Activated naive CD8-positive, alpha-beta T cell treated with anti-CD3 and anti-CD28 coated beads, Interleukin-2, amount 10 ng/mL, durations not matched to agents 7 days and 5 days (primary cell): ENCODE measurements at places on chromosomes 7 and 10. TPM values are rescaled to one million over a fixed set of nuclear protein-coding genes. Genes with fewer than 3 reads are reported as not detected.

DNA sequence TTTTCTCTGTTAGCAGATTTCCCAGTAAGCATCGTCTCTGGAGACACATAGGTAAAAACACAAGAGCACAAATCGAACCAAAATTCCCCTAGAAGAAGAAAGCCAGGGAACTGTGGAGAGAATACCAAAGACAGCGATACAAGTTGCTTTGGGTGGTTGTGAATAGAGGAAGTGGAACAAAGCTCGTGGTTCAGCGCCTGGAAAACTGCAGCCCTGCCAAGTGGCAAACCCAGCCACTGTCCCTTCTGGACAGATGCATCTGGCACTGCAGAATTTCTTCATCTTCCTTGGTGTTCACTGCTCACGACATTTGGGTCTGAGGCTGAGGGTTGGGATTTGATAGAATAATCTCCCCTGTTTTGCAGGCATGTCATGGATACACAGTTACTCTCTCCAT is 733.8 kb downstream of the PARD3 start:
- no peak overlapping the region for H3K4me3 ChIP-seq
- H3K27me3 ChIP-seq: peaks cover 5% of the 10 kb centered on the region
- DNase-seq: no peak
- H3K27ac ChIP-seq: no peak overlapping the region
- H3K36me3 ChIP-seq: no peaks in the 10 kb centered on the region

- H3K27ac ChIP-seq: no peak overlapping the region
- peaks cover 7% of the 10 kb centered on the region for H3K36me3 ChIP-seq
- peaks cover 4% of the 10 kb centered on the region for H3K4me1 ChIP-seq
Observed at GRCh38 chr10:7457478-7458316, 46.9 kb upstream of the SFMBT2 start.

DNA sequence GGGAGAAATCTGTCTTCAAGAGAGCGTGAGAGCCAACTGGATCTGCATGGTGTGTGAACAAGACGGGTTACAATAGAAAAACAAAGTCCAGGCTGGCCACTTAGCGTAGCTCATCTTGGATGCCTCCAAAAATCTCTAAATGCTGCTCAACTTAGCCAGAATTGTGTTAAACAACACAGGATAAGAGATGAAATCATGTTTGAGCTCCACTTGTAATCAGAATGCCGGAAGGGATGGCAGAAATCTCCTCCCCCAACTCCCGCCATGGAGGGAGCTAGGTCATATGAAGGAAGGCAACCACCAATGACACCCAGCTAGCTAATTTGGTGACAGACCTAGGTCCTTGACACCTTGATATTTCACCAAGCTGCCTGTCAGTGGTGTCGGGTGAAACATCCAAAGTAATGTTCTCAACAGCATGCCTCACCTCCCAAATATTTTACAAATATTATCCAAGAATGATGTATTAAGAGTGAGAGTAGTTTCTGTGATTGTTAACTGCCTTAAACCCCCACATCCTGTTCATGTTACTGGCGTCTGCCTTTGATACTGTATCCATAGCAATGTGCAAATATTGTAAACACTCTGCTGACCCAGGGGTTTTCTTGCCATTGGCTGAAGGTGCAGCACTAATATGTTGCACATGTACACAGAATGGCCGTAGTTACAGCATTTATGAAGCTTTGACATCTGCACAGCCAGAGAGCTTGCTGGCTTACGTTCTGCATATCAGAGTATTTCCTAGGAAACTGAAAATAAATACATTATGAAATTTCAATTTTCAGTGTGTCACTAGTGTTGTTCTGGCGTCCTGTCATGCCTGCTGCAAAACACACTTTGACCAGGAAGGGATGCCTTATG is 25.8 kb downstream of the TMEM254 start:
- no peak overlapping the region for H3K4me3 ChIP-seq
- DNase-seq: no peak
- no peak overlapping the region for H3K27ac ChIP-seq
- H3K4me1 ChIP-seq: no peaks in the 10 kb centered on the region

DNA sequence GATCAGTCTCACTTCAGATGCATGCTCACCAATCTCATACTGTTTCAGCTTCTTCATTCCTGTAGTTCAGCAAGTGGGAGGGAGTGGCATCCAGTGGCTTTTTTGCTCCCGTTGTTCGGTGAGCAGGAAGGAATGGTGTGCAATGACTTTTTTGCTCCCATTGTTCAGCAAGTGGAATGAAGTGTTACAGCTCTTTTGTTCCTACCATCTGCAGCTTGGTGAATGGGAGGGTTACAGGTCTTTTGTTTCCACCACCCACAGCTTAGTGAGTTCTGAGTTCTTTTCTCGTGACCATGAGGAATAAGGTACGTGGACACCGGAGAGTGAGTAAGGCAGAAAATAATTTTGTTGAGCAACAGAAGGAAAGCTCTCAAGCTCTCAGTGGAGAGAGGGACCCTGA is 363.6 kb downstream of the ATRNL1 start:
- no peaks in the 10 kb centered on the region for H3K4me1 ChIP-seq
- no peak overlapping the region for H3K27ac ChIP-seq
- H3K4me3 ChIP-seq: no peak overlapping the region
- no peaks in the 10 kb centered on the region for H3K27me3 ChIP-seq

- H3K27me3 ChIP-seq: no peaks in the 10 kb centered on the region
- H3K36me3 ChIP-seq: no peaks in the 10 kb centered on the region
- DNase-seq: no peak
- H3K4me3 ChIP-seq: no peak overlapping the region
Observed at GRCh38 chr7:4069268-4070095, 612.6 kb upstream of the FOXK1 start.

GRCh38 chr10:120039046-120039445 is 146.5 kb downstream of the SEC23IP start:
- H3K36me3 ChIP-seq: no peaks in the 10 kb centered on the region
- H3K27me3 ChIP-seq: peaks cover 10% of the 10 kb centered on the region
- H3K4me3 ChIP-seq: no peak overlapping the region
- no peak for DNase-seq

DNA sequence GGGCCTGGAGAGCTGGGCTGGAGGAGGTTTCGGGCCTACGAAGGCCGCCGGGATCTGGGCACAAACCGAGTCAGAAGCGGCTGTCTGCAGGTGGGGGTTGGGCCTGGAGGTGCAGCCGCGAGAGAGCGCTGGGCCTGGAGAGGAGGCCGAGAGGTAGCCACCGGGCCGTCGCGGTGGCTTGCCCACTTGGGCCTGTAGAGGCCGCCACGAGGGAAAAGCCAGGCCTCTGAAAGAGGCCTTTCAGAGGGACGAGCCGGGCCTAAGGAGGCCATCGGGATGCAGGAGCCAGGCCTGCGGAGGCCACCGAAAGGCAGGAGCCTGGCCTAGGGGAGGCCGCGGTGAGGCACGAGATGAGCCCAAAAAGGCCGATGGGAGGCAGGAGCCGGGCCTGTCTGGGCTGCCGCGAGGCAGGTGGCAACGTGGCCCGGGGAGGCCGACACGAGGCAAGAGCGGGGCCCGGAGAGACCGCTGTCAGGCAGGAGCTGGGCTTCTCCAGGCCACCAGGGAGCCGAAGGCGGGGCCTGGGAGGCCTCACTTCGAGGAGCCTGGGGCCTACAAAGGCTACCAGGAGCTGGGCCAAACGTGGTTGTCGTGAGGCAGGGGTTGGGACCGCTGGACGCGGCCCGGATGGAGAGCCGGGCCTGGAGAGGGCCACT is 25.6 kb downstream of the MDH2 start:
- peaks cover 2% of the 10 kb centered on the region for H3K27me3 ChIP-seq
- H3K27ac ChIP-seq: no peak overlapping the region
- H3K4me1 ChIP-seq: peaks cover 10% of the 10 kb centered on the region

DNA sequence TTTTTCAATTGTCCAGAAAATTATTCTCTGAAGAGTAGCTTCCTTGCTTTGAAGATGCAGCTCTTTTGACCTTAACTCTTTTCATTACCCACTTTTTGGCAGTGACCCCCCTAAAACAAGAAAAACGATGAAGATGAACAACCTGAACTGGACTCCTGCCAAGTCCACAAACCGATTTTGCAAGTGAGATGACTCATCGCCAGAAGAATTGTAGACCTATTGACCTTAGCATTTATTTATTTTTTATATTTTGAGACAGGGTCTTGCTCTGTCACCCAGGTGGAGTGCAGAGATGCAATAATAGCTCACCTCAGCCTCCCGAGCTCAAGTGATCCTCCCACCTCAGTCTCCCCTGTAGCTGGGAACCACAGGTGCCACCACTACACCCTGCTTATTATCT is 859.2 kb downstream of the GATA3 start:
- no peak overlapping the region for H3K27ac ChIP-seq
- no peaks in the 10 kb centered on the region for H3K4me1 ChIP-seq
- no peaks in the 10 kb centered on the region for H3K27me3 ChIP-seq
- H3K36me3 ChIP-seq: no peaks in the 10 kb centered on the region
- DNase-seq: no peak

DNA sequence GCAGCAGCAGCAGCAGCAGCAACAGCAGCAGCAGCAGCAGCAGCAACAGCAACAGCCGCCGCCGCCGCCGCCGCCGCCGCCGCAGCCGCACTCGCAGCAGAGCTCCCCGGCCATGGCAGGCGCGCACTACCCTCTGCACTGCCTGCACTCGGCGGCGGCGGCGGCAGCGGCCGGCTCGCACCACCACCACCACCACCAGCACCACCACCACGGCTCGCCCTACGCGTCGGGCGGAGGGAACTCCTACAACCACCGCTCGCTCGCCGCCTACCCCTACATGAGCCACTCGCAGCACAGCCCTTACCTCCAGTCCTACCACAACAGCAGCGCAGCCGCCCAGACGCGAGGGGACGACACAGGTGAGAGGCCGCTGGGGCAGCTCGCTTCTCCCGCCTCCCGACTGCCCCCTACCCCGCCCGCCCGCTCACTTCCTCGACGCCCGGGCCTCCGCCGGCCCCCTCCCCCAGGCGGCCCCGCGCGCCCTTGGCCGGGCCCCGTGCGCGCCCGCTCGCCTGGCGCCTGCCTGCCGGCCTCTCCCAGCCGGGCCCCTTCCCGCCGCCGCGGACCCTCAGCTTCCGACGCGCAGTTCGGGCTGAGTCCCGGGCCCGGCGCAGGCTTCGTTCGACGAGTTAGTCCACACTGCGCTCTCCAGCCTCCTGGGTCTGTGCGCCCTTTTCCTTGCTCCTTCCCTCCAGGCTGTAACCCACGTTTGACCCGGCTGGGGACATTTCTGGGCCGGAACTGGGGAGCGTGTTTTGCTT is 882 bp downstream of the DLX6 start:
- peak overlapping the region; percentile 75 for H3K4me3 ChIP-seq
- no peaks in the 10 kb centered on the region for H3K36me3 ChIP-seq
- H3K4me1 ChIP-seq: peaks cover 9% of the 10 kb centered on the region
- peaks cover 85% of the 10 kb centered on the region for H3K27me3 ChIP-seq
- no peak overlapping the region for H3K27ac ChIP-seq

DNA sequence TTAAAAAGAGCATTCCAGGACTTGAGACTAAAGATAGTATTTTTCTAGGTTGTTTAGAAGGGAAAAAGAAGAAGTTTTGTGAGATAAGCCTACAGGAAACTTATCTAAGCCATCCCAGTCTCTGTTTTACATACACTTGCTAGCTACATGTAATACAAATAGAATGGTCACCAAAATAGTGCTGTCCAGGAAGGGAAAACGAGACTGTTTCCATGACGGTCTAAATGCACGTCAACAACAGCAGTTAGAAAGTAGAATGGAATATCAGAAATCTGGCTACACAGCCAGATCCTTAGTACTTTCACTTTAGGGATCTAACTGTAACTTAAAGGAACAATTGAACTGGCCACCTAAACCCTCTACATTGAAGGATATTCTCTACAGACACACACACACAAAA is 117.6 kb downstream of the TSPAN12 start:
- no peak overlapping the region for H3K27ac ChIP-seq
- peaks cover 3% of the 10 kb centered on the region for H3K27me3 ChIP-seq
- no peak for DNase-seq
- H3K4me3 ChIP-seq: no peak overlapping the region

DNA sequence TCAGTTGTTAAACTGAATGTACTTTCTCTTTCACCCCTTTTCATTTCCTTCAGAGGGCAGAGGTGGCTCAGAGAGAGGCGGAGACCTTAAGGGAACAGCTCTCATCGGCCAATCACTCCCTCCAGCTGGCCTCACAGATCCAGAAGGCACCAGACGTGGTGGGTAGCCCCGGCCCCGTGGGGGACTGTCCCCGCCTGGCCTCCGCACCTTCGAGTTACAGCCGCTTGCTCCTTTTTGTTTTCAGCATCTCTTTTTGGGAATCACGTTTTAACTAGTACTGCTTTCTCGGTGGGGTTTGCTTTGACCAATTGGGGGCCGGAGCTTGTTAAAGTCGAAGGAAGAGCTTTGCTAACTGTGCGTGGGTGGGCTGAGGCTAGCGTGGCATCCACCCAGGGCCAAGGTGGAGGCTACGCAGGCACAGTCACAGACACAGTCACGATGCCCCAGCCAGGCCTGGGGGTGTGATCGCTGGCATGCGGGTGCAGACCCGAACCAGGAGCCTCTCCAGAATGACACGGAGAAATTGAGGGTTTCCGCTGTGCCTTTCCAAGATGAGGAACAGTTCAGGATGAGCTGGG is 116.2 kb upstream of the SH2B2 start:
- no peaks in the 10 kb centered on the region for H3K36me3 ChIP-seq
- no peaks in the 10 kb centered on the region for H3K27me3 ChIP-seq
- H3K4me1 ChIP-seq: no peaks in the 10 kb centered on the region
- no peak overlapping the region for H3K4me3 ChIP-seq
- H3K27ac ChIP-seq: no peak overlapping the region

DNA sequence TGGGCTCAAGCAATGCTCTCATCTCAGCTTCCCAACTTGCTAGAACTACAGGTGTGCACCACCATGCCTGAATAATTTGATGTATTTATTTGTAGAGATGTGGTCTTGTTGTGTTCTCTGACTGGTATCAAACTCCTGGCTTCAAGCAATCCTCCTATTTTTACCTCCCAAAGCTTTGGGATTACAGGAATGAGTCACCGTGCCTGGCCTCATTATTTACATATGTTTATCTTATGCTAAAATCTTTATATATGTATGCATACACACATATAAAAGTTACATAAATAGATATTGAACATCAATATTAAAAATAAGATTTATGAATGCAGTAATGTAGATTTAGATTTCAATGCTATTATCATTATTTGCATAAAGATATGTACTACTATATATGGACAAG is 1634.5 kb upstream of the LRRTM3 start:
- no peaks in the 10 kb centered on the region for H3K36me3 ChIP-seq
- no peak overlapping the region for H3K27ac ChIP-seq
- DNase-seq: no peak
- no peaks in the 10 kb centered on the region for H3K4me1 ChIP-seq
- H3K4me3 ChIP-seq: no peak overlapping the region

Gene CCDC71L
- 22.3 TPM for total RNA-seq

Gene GPR141
- total RNA-seq: not detected

Gene SEMA3D
- not detected for total RNA-seq

Gene TMEM196
- not detected for total RNA-seq

Gene GPR26
- not detected for total RNA-seq

Gene ZNF511
- total RNA-seq: 47.4 TPM
